ENCODE measurements at places on chromosomes 1 and 21. TPM values are rescaled to one million over a fixed set of nuclear protein-coding genes. Genes with fewer than 3 reads are reported as not detected.
A peak's percentile ranks its signal among the peaks of the same experiment; 100 is the strongest.

DNA sequence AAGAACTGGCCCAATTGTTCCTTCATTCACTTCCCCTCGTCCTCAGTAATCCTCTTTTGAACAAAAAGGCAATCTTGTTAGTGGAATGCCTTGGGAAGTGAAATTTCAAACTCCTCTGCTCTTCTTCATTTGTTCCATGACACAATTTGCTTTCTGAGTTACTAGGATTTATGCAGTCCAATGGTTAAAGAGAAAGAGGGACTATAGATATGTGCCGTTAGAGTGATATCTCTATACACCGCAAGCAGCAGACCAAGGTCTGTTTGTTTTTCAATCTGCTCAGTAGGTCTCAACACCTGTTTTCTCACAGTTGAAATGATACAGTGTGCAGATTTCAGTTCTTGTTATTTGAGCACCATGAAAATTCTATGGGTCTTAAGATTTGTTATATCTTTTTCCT, 244.0 kb downstream of the DNM3 start:
- H3K27me3 ChIP-seq = peaks cover 4% of the 10 kb centered on the region
- no peak overlapping the region for H3K27ac ChIP-seq
- DNase-seq = no peak
- no peak overlapping the region for H3K4me3 ChIP-seq
- H3K4me1 ChIP-seq = no peaks in the 10 kb centered on the region

GRCh38 chr1:168344517-168344916, 63.8 kb downstream of the TBX19 start:
- no peak for DNase-seq
- no peak overlapping the region for H3K4me3 ChIP-seq
- peaks cover 63% of the 10 kb centered on the region for H3K4me1 ChIP-seq
- no peaks in the 10 kb centered on the region for H3K27me3 ChIP-seq

RXRG gene
- total RNA-seq = not detected

- DNase-seq = no peak
- no peak overlapping the region for H3K27ac ChIP-seq
- no peaks in the 10 kb centered on the region for H3K27me3 ChIP-seq
- peaks cover 4% of the 10 kb centered on the region for H3K4me1 ChIP-seq
- peaks cover 8% of the 10 kb centered on the region for H3K36me3 ChIP-seq
- H3K4me3 ChIP-seq = no peak overlapping the region
Measured at GRCh38 chr1:59266180-59266926, 30.5 kb upstream of the FGGY start.

DNA sequence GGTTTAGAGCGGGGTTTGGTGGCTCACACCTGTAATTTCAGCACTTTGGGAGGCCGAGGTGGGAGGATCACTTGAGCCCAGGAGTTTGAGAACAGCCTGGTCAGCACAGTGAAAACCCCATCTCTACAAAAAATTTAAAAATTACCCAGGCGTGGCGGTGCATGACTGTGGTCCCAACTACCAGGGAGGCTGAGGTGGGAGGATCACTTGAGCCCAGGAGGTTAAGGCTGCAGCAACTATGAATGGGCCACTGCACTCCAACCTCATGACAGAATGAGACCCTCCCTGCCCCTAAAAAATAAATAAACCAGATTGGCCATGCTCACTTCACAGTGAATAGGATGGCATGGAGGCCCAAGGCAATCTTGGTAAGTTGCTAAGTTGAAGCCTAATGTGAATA, 168.9 kb downstream of the RHOU start:
- no peak overlapping the region for H3K27ac ChIP-seq
- H3K27me3 ChIP-seq = no peaks in the 10 kb centered on the region
- H3K4me3 ChIP-seq = no peak overlapping the region
- no peaks in the 10 kb centered on the region for H3K4me1 ChIP-seq
- H3K36me3 ChIP-seq = no peaks in the 10 kb centered on the region

PDZK1 gene
- 0.31 TPM for total RNA-seq

TNFRSF1B gene
- 452 TPM for total RNA-seq

DNA sequence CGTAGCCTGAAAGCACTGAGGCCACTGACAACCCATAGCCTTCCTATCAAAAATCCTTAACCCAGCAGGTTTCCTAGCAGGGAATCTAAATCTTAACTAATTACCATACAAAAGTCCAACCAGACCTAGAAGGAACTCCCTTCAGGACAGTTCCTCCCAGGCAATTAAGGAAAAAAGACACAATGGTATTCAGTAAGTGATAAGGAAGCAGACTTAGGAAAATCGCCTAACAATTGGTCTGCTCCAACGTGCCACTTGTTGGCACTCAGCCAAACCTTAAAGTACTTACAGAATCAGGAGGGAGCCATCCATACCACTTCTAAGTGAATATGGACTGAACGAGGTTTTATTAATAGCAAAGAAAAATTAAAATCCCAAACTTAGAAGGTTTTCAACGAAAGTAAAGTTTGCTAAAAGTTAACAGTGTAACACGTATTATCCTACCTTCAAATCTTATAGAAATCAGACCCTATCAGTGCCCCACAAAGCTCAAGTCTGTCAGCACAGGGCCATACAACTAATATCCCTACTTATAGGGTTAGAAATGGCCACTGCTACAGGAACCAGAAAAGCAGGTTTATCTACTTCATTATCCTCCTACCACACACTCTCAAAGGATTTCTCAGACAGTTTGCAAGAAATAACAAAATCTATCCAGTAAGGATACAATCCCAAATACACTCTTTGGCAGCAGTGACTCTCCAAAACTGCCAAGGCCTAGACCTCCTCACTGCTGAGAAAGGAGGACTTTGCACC, 29.0 kb downstream of the SPATA6 start:
- DNase-seq = no peak
- no peaks in the 10 kb centered on the region for H3K4me1 ChIP-seq
- no peak overlapping the region for H3K4me3 ChIP-seq
- H3K36me3 ChIP-seq = peaks cover 5% of the 10 kb centered on the region
- H3K27ac ChIP-seq = no peak overlapping the region

C1orf87 gene
- total RNA-seq = not detected

DNA sequence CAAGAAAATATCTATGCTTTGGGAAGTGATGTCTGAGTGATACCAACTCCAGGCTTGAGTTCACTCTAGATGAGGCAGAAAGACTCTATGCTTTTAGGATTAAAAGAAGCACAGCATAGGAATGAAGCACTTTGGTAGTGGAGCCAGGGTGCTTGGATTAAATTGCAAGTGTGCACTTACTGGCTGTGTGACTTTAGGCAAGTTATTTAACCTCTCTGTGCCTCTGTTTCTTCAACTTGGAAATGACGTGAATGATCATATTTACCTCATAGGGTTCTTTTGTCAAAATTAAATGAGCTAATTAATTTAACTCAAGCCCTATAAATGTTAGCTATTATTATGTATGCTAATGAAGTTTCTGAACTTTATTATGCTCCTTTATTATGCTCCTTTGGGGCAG, 446.1 kb downstream of the TTLL7 start:
- no peak overlapping the region for H3K27ac ChIP-seq
- H3K4me1 ChIP-seq = no peaks in the 10 kb centered on the region
- H3K4me3 ChIP-seq = no peak overlapping the region
- no peaks in the 10 kb centered on the region for H3K36me3 ChIP-seq
- H3K27me3 ChIP-seq = no peaks in the 10 kb centered on the region

- no peak overlapping the region for H3K4me3 ChIP-seq
- H3K4me1 ChIP-seq = peaks cover 37% of the 10 kb centered on the region
- H3K27ac ChIP-seq = no peak overlapping the region
- peaks cover 6% of the 10 kb centered on the region for H3K27me3 ChIP-seq
- H3K36me3 ChIP-seq = no peaks in the 10 kb centered on the region
Measured at GRCh38 chr1:8941906-8942305, 3.8 kb upstream of the CA6 start.

DNA sequence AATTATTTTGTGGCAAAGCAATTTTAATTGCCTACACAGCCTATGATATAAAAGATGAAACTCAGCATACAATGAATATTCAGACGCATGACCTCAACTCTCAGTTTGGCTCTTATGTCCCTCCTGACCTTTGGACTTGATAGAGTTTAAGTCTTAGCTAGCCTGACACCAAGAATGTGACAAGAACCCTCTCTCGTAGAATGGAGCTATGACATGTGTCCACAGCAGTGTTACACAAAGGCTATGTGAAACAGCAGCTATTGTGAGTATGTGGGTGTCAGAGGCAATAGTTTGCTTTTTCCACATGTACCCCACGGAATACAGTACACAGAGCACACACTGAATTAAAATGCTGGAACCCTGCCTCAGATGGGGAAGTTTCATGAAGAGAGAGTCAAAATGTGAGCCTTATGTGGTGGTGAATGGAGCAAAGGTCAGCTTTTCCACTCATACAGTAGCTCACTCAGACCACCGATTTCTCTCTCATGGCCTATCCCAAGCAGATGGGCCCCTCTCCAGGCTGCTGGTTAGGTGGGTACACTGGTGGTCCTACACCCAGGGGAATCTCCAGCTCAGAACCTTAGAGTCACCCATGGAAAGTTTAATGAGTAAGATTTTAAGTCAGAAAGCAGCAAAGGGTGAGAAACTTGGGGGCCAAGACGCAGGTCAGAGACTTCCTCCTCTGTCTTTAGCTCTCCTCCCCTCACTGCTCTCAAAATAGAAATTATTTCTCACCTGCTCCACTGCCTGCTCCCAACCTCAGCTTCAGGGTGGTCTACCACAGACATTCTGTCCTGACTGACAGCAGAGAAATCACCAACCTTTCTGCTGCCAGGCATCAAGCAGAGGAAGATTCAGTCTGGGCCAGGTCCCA, 10.1 kb upstream of the XCL2 start:
- H3K27me3 ChIP-seq = no peaks in the 10 kb centered on the region
- no peak for DNase-seq
- H3K27ac ChIP-seq = peak overlapping the region; percentile 41
- peaks cover 39% of the 10 kb centered on the region for H3K4me1 ChIP-seq
- peak overlapping the region; percentile 39 for H3K4me3 ChIP-seq

- H3K4me3 ChIP-seq = no peak overlapping the region
- no peaks in the 10 kb centered on the region for H3K36me3 ChIP-seq
- H3K27ac ChIP-seq = no peak overlapping the region
- no peaks in the 10 kb centered on the region for H3K27me3 ChIP-seq
Measured at GRCh38 chr21:45095505-45095904, 21.1 kb downstream of the ADARB1 start.

- no peaks in the 10 kb centered on the region for H3K27me3 ChIP-seq
- DNase-seq = no peak
- no peak overlapping the region for H3K4me3 ChIP-seq
- peaks cover 11% of the 10 kb centered on the region for H3K4me1 ChIP-seq
Measured at GRCh38 chr1:51414811-51415210, 84.4 kb upstream of the TTC39A start.

GRCh38 chr21:29164323-29164942, 34.0 kb downstream of the MAP3K7CL start:
- H3K4me1 ChIP-seq = no peaks in the 10 kb centered on the region
- no peaks in the 10 kb centered on the region for H3K36me3 ChIP-seq
- no peak overlapping the region for H3K4me3 ChIP-seq
- no peaks in the 10 kb centered on the region for H3K27me3 ChIP-seq

GRCh38 chr1:225937048-225937968, 3.7 kb downstream of the LEFTY2 start:
- H3K36me3 ChIP-seq = no peaks in the 10 kb centered on the region
- H3K4me3 ChIP-seq = no peak overlapping the region
- no peaks in the 10 kb centered on the region for H3K27me3 ChIP-seq

CSTB gene
- 15.3 TPM for total RNA-seq

DNA sequence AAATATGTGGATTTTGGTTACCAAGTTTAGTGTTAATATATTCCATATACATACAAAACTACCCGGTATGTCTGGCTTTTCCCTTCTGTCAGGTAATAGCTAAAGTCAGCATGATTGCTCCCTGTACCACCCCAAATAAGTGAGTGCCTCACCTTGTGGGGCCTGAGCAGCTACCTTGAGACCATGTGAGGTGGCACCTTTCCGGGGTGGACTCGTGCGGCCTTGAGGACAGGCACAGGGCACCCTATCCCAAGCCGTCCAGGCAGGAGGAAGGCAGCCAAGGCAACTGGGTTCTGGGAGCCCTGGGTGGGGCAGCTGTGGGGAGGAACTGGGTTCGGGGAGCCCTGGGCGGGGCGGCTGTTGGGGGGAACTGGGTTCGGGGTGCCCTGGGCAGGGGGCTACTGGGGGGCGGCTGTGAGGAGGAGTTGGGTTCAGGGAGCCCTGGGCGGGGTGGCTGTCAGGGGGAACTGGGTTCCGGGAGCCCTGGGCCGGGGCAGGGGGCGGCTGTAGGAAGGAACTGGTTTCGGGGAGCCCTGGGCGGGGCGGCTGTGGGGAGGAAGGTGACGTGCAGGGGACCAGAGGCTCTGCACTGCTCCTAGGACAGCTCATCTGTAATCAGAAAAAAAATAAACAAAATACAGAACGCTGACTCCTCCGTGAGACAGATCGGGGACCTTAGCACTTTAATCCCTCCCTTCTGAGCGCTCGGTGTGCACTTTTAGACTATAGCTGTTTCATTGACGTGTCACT, 63.3 kb downstream of the POFUT2 start:
- H3K4me3 ChIP-seq = peak overlapping the region; percentile 34
- peaks cover 29% of the 10 kb centered on the region for H3K27me3 ChIP-seq
- no peaks in the 10 kb centered on the region for H3K36me3 ChIP-seq
- H3K4me1 ChIP-seq = peaks cover 31% of the 10 kb centered on the region

NPPB gene
- total RNA-seq = not detected

GRCh38 chr21:38228115-38228514, 28.7 kb upstream of the KCNJ15 start:
- H3K4me3 ChIP-seq = no peak overlapping the region
- peaks cover 4% of the 10 kb centered on the region for H3K4me1 ChIP-seq
- DNase-seq = no peak
- peaks cover 33% of the 10 kb centered on the region for H3K36me3 ChIP-seq

GRCh38 chr1:3905266-3905952, 5.3 kb upstream of the C1orf174 start:
- peaks cover 22% of the 10 kb centered on the region for H3K4me1 ChIP-seq
- H3K4me3 ChIP-seq = no peak overlapping the region
- no peaks in the 10 kb centered on the region for H3K36me3 ChIP-seq
- no peak overlapping the region for H3K27ac ChIP-seq

DNA sequence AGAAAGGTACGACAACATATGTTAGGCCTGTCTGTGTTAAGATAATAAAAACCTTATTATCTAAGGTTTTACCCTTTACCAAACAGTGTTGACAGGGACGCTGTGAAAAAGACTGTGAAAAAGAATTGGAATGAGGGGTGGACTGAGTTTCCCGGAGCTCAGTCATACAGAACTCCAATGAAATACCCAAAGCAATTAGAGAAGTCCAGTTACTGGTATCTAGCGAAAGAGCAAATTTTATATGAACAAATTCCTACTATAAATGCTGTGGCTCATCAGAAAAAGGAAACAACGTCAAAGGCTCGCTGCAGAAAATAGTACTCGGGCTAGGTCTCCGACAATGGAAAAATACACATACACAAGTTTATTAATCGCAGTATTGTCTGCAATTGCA, 708 bp upstream of the RBBP5 start:
- H3K36me3 ChIP-seq = peaks cover 13% of the 10 kb centered on the region
- H3K27me3 ChIP-seq = no peaks in the 10 kb centered on the region
- H3K4me3 ChIP-seq = peak overlapping the region; percentile 100
- peaks cover 34% of the 10 kb centered on the region for H3K4me1 ChIP-seq
- DNase-seq = no peak
- H3K27ac ChIP-seq = peak overlapping the region; percentile 100

TP73 gene
- total RNA-seq = 1.5 TPM

Data from natural killer cell treated with Interleukin-12 subunit alpha and Interleukin-12 subunit beta and Interleukin-15 and Interleukin-18, amount 100 ng/mL, for 72 hours (primary cell).